Activated CD4-positive, alpha-beta T cell treated with anti-CD3 and anti-CD28 coated beads, Interleukin-2, amount 50 U/mL, for 24 hours (primary cell): ENCODE measurements at places on chromosomes 11 and 22.

GRCh38 chr11:64716473-64717267 is 6.3 kb downstream of the NRXN2 start:
- no peak for DNase-seq

GRCh38 chr11:43316451-43316850 is 4.7 kb downstream of the API5 start:
- no peak for DNase-seq

DNA sequence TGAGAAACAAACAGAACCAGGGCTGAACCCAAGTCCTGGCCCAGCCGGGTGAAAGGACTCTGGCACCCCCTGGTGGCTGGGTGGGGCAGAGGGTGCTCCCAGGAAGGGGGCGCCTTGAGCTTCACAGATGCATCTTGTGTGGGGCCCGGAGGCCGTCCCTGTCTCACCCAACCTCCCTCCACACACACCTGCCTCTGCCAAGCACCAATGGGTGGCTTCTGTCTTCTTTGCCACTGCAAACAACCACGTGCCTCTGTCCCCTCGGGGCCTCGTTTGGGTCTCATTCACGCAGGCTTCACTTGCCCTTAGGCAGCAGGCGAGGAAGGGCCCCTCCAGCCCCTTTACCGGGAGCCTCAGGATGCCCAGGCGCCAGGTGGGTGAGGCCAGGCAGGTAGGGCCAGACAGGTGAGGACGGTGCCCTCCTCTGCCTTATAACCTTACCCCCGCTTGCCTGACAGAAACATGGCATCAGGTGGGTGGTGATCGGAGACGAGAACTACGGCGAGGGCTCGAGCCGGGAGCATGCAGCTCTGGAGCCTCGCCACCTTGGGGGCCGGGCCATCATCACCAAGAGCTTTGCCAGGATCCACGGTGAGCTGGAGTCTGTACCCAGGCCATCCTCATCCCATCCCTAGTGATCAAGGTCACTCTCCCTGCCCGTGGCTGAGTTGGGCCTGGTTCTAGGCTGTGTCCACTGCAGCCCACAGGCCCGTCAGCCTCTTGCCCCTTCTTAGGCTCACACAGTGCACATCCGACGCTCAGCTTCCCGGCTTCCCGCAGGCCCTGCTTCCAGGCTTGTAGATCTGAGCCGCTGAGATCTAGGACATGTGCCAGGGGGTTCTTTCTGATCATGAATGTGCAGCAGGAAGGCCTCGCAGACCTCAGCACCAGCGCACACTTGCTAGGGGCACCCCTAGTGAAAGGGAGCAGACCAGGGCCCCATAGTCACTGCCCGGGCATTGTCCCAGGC is 17.2 kb downstream of the POLR3H start:
- peak; percentile 59 for DNase-seq

DNA sequence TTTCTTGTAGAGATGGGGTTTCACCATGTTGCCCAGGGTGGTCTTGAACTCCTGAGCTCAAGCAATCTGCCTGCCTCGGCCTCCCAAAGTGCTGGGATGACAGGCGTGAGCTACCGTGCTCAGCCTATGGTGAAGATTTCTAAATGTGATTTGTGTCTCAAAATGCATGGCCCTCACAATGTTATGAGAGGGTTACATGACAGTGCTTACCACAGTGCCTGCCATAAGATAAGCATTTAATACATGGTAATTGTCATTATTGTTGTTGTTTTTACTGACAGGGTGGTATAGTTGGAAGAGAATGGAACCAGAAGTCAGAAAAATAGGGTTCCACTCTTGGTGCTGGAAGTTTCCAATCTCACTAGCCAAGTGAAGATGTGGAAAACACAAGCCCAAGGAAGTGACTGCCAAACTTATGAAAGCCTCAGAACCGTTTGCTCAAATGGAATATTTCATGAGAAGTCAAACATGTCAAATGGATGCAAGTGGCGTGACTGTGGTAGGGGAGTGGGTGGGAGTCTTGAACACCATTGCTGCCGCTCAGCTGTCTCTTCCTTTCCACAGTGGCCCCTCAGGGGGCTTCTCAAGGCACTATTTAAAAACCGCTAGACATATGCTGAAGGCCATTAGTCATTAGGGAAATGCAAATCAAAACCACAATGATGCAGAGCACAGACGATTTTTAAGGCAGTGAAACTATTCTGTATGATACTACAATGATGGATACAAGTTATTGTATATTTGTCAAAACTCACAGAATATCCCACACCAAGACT is 29.1 kb upstream of the LMO2 start:
- DNase-seq: peak; percentile 5

DNA sequence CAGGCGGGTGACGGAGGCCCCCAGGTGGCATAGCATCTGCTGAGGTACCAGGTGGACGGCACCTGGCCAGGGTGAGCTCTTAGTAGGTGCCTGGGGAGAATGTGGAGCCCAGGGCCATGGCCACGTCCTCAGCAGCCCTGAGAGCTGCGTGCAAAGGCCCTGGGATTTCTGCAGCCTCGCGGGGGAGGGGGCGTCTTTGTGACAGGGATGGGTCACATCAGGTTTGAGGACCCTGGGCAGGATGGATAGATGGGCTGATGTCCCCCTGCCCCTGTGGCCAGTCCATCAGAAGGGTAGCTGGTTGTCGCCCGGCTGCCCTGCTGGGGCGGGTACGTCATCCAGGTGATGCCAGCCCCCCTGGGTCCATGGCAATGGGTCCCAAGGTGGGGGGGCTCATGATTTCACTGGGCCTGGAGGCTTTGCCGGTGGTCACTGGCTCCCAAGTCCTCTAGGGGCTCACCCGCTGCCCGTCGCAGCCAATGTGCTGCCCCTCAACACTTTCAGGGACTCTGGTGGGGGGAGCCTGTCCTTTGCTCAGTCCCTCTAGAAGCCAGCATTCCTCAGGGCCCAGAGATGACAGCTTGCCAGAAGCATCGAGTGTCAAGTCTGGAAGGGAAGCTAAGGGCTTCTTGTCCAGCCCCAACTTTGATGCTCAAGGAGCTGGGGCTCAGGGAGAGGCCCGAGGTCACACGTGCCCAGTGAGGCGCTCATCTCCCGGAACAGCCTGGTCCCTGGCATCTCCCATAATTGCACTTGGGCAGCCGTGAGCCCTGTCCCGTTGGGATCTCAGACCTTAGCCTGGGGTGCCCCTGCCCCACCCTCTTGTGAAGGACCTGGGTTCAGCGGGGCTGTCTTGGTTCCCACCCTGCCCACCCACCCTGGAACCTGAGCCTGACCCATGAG is 777 bp downstream of the TBX10 start:
- no peak for DNase-seq

- DNase-seq: no peak
Observed at GRCh38 chr11:65650547-65651338, 12.0 kb downstream of the RELA start.

- no peak for DNase-seq
Observed at GRCh38 chr11:84740050-84740449, 887.1 kb downstream of the DLG2 start.

GRCh38 chr22:39980596-39980995 is 14.2 kb upstream of the FAM83F start:
- no peak for DNase-seq

- no peak for DNase-seq
Observed at GRCh38 chr11:44424841-44425240, 114.9 kb upstream of the ALX4 start.

GRCh38 chr11:101126551-101127196 is 2.9 kb downstream of the PGR start:
- DNase-seq: no peak

- DNase-seq: no peak
Observed at GRCh38 chr22:49310354-49310753, 517.3 kb downstream of the BRD1 start.

- DNase-seq: no peak
Observed at GRCh38 chr11:82639251-82639650, 94.4 kb downstream of the FAM181B start.

GRCh38 chr22:35883031-35883620 is 145.5 kb downstream of the RBFOX2 start:
- DNase-seq: no peak

GRCh38 chr11:83540112-83540675 is 254.0 kb upstream of the CCDC90B start:
- no peak for DNase-seq

DNA sequence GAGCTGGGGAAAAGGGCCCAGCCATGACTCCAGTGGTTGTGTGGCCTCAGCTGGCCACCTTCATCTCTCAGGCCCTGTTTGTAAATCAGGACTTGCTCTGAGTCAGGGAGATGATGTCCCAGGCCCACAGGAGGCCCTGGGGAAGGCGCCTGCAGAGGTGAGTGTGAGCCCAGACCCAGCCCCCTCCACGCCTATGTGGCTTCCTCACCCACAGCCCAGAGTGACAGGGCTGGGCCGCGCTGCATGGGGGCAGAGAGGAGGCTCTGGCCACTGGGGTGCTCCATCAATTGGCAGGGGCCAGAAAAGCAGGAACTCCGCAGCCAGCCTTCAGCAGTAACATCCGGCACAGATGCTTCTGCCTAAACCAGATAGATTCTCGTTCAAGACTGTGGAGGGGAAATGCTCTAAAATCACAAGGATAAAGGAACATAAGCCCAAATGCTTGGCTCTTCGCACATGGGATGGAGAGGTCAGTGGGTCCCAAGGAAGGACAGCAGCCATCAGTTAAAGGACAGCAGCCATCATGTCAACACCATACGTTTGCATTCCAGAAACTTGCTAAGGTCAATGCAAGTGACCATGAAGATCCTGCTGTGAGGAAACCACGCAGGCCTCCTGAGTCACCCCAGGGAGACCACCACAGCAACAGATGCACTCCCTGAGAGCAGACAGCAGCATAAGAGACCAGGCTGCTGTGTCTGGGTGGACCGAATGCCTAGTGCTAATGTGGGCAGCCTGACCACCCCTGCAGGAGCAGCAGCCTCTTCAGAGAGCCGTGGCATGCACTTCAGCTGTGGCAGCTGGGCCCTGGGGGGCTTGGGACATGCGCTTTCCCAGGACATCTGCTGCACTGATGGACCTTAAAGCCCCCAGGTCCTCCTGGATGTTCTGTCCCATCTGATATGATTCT is 28.3 kb downstream of the OSBPL5 start:
- no peak for DNase-seq

GRCh38 chr22:26642465-26643417 is 14.6 kb upstream of the MIAT start:
- DNase-seq: peak; percentile 48

- no peak for DNase-seq
Observed at GRCh38 chr11:64026575-64027205, 9.0 kb upstream of the FLRT1 start.

DNA sequence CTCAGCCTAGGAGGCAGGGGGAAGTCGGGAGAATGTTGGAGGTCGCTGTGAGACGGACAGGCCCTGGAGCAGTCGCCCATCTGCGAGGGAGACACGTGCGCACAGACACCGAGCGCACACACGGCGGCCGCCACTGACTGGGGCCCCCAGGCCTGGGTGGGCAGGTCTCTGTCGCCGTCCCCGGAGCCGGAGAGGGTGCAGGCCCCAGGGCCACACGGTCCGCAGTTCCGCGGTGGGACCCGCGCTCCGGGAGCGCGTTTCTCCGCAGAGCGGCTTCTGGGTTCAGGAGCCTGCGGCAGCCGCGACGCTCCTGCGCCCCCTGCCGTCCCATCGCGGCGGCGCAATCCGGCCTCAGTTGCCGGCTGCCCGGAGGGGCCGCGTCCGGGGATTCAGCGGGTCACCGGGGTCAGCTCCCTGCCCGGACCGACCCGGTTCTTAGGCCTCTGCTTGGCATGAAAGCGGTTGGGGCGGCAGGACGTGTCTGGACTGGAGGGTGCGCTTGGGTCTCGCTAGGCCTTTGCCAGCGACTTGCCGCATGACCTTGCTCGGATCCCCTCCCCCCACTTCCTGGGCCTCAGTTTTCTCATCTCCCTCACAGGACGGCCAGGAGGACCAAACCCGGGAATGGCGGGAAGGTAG is 31.2 kb downstream of the PDE2A start:
- peak; percentile 59 for DNase-seq

- no peak for DNase-seq
Observed at GRCh38 chr22:44371741-44372525, 59.2 kb upstream of the SHISAL1 start.

GRCh38 chr22:23473901-23474300 is 106.2 kb downstream of the IGLL1 start:
- DNase-seq: no peak

- DNase-seq: no peak
Observed at GRCh38 chr11:30210357-30210756, 20.5 kb upstream of the FSHB start.

- DNase-seq: no peak
Observed at GRCh38 chr22:49209452-49210195, 618.0 kb downstream of the BRD1 start.

- no peak for DNase-seq
Observed at GRCh38 chr11:67489203-67489884, 6.5 kb downstream of the AIP start.

DNA sequence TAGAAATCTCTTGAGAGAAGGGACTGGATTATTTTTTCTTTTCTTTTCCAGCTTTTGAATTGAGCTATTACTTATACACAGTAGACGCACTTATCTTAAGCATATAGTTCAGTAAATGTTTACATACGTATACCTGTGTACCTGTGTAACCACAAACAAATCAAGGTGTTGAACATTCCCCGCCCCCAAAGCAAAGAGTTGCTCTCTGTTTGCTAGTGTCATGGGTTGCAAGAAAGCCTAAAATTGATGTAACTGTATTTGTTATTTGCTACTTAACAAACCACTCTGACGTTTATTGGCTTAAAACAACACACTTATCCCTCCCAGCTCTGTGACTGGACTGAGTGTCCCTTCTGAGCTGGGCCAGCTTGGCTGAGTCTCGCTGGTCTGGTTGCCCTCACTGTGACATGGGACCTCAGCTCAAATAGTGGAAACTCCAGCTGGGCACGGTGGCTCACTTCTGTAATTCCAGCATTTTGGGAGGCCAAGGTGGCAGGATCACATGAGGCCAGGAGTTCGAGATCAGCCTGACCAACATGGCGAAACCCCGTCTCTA is 25.4 kb upstream of the CABP2 start:
- no peak for DNase-seq

GRCh38 chr11:120401506-120401905 is 65.3 kb downstream of the ARHGEF12 start:
- DNase-seq: no peak

- DNase-seq: peak; percentile 37
Observed at GRCh38 chr11:63945477-63946163, 6.8 kb downstream of the NAA40 start.

- DNase-seq: no peak
Observed at GRCh38 chr11:62105667-62106191, 18.1 kb upstream of the INCENP start.

GRCh38 chr11:65468874-65469333 is 29.9 kb upstream of the MALAT1 start:
- no peak for DNase-seq

- DNase-seq: no peak
Observed at GRCh38 chr11:116797816-116798215, 6.1 kb upstream of the APOA5 start.
